ENCODE measurements at places on chromosomes 2 and 18. TPM values are rescaled to one million over a fixed set of nuclear protein-coding genes. Genes with fewer than 3 reads are reported as not detected.

DNA sequence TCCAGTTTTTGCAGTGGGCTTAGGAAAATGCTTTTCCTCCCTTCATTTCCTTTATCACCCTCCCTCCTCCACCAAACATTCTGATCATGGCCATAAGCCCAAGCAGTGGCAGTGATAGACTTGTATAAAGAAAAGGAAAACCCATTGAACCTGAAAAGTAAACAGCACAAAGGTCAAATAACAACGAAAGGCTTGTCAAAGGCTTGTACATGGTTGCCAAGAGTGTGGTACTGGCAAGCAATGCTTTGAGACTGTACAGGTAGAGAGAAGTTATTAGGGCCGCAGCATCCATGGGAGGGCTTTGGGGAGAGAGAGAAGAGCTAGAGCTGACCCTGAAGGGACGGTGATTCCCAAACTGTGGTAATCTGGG is 2.1 kb upstream of the VWA3B start:
- DNase-seq: peak; percentile 31

- no peak for DNase-seq
Observed at GRCh38 chr18:11112286-11112685, 37.1 kb downstream of the PIEZO2 start.

The SPDYA gene
- total RNA-seq: 0.46 TPM

The TMEM169 gene
- total RNA-seq: 0.08 TPM

- DNase-seq: no peak
Observed at GRCh38 chr2:187964746-187965145, 326.9 kb upstream of the GULP1 start.

GRCh38 chr2:164688896-164689419 is 67.7 kb upstream of the GRB14 start:
- no peak for DNase-seq

All from HT-29 (cell line).